Fibroblast of skin of right biceps (primary cell): ENCODE measurements at places on chromosomes 5 and 9.

DNA sequence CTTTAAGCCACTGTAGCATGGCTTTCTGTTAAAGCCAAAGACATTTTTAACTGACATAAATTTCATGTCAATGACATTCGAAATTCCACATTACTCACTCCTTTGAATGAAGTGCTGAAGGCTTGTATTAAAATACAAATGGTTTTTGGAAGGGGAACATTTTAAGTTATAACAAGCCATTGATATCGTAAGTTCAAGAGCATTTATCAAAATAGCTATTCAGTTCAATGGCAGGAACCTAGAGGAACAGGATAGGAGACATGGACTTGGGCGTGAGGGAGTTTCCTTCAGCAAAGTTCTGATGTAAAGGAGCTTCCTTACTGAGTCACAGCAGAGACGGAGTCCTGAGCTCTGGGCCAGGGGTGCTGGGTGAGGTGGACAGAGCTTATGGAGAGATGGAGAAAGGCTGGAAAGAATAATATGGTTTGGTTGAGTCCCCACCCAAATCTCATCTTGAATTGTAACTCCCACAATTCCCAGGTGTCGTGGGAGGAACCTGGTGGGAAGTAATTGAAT lies 631.8 kb downstream of the BNC2 start:
- DNase-seq: peak; percentile 53

GRCh38 chr5:163509291-163509951 lies 4.0 kb downstream of the MAT2B start:
- peak; percentile 59 for DNase-seq

- peak; percentile 38 for DNase-seq
Measured at GRCh38 chr9:87382900-87383299, 114.8 kb upstream of the DAPK1 start.

DNA sequence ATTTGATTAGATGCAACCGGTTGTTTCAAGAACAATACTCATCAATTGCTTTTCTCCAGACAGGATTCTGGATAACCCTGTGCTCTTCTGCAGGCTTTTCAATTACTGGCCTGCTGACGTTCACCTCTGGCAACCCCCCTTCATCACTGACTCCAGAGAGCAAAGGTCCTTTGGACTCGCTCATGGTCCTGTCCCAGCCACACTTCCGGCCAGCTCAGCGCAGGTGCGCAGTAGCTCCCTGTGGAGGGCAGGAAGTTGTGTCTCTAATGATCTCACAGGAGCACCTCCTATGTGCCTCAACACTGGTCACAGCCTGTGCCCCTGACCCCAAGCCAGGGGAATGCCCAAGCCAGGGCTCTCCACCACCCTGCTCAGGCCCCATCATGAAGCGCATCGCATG lies 44.0 kb downstream of the OLFM1 start:
- DNase-seq: no peak

- no peak for DNase-seq
Measured at GRCh38 chr5:94967525-94967924, 317.4 kb downstream of the MCTP1 start.

DNA sequence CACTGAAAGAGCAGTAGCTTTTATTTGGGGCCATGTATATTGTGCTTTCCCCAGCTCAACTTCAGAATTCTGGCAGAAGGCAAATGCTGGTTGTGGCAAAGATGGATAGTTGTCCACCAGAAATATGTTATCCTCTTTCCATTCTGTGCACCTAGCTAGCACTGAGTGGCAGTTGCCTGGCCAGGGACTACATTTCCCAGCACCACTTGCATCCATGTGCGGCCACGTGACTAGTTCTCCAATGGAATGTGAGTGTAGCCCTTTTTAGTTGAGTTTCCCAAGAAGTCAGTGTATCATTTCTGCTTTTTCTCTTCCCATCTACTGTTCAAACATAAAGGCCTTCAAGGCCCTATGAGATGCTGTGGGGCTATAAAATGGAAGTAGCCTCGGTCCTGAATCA lies 354.0 kb upstream of the CLINT1 start:
- no peak for DNase-seq

DNA sequence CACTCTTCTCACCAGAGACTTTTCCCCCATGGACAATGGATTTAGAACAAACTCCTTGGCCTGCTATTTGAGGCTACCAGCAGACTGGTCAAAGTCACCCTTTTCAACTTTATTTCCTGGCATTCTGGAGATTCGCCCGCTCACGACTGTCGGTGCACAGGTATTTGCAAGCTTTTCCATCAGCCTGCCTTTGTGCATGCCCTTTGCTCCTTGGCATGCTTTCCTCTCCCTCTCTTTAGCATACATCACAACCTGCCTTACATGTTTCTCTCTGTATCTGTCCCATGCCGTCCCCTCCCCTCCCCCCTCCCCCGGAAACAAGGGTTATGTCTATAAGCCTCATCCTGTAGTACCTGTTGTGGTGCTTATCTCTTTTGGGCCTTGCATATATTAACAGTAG lies 257.1 kb downstream of the AOPEP start:
- no peak for DNase-seq

- DNase-seq: no peak
Measured at GRCh38 chr5:90345684-90346083, 63.9 kb downstream of the CETN3 start.

- DNase-seq: peak; percentile 53
Measured at GRCh38 chr9:33329979-33330378, 39.7 kb downstream of the NFX1 start.

DNA sequence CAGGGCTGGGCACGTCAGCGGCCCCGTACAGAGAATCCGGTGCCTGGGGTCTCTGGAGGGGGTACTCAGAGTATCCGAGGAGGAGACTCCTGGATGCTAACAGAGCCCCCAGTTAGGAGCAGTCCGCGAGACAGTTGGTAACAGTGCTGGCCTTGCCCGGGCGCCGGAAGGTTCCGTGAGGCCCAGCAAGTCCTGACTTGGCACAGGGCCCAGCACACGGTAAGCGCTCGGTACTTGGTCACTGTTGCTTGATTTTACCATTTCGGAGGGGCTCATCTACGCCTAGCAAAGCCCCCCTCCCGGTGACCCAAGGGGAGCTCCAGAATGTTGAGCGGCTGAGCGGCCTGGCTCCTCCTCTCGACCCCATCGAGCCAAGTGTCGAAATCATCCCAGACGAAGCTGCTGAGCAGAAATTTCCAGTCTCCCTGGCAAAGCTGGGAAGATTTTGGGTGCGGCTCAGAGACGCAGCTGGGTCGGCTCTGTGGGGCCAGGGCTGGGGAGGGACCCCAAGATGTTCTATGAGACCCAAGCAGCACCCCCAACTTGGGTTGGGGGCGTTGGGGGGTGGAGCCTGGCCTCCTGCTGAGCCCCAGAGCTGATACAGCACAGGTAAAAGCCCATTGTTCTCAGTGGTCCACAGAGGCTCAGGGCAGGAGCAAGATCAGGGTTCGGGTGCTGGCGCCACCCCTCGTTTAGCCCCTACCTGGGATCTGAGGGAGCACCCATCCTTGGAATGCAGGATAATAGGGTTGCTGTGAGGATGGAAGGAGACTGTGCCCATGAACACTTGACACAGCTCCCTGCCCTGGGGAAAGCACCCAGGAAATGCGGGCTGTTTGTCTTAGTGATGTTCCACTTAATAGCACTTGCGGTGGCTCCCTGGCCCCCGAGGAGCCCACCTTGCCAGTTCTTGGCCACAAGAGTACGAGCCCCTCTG lies 137.2 kb downstream of the C9orf50 start:
- DNase-seq: peak; percentile 95

DNA sequence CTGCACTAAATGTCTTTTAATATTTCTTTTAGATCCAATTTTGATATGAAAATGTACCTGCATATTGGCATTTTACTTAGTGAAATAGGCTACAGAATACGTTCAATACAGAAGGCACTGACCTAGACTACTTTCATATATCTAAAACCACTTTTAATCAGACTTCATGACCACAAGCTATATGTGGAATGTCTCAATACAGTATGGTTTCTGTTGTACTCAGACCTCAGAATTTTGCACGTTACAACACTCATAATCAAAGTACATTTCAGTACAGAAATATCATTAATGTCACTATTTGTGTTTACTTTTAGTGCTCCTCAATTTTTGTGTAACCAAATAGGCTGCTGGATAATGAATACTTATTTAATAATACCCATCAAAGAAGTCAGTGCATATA lies 74.8 kb downstream of the MEF2C start:
- no peak for DNase-seq

- no peak for DNase-seq
Measured at GRCh38 chr9:123630233-123630632, 274.2 kb downstream of the CRB2 start.

GRCh38 chr9:86175223-86175622 lies 75.9 kb upstream of the GOLM1 start:
- no peak for DNase-seq

- no peak for DNase-seq
Measured at GRCh38 chr9:14058325-14058688, 255.6 kb downstream of the NFIB start.

DNA sequence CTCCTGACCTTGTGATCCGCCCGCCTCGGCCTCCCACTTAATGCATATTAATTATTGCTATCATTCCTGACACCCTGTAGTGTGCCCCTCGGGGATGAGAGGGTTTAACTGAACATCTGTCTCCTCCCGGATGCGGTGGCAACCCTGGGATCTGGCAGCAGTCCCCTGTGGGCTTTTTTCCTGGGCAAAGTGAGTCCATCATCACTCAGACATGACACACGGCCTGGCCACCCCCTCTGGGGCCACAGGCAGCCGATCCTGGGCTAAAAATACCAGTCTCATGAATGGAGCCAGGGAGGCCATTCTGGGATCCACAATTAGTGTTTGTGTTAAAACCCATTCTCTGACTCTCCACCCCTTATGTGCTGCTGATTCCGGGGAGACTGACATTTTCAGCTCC lies 161.2 kb downstream of the RGS3 start:
- DNase-seq: peak; percentile 75

DNA sequence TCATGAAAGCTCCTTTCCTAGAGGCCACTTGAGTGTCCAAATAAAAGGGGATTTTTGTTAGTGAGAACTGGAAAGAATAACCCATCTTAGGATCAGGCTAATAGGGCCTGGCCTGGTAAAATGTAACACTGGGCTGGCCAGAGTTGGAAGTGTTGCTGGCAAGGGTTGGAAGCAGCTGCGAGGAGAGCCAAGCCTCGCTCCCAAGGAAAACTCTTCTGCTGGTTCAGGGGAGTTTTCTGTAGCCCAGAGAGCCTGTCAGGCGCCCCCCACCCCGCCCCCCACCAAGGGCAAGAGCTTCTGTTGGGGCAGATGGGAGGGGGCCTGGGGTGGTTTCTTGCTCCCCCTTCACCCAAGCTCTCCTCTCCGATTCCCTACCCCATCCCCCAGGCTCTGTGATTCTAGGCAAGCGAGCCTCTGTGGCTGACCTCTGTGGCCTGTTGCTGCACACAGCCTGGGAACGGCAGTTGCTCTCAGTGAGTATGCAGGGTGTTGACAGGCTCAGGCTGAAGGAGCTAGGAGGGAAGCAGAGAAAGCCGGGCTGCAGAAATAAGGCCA lies 547.8 kb downstream of the CCDC171 start:
- DNase-seq: peak; percentile 71

GRCh38 chr5:141846031-141846430 lies 32.2 kb downstream of the PCDH1 start:
- DNase-seq: peak; percentile 83

- DNase-seq: no peak
Measured at GRCh38 chr5:142315096-142315900, 9.5 kb downstream of the SPRY4 start.

GRCh38 chr5:2688586-2688985 lies 62.9 kb downstream of the IRX2 start:
- no peak for DNase-seq

DNA sequence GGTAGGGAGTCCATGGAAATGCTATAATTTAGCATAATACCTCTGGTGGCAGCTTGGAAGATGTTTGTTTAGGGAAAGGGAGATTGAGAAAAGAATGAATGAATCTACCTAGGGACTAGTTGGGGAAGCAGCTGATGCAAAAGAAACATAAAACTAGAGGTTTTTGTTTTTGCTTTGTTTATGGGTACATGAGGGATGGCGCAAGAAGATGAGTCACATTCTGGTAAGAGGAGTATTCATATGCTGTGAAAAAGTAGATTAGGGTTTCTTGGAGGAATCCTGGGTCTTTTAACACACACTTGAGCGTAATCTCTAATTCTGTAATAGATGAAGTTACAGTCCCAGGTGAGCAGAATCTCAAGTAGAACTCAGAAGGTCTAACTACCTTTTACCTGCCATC lies 17.1 kb downstream of the C9orf43 start:
- DNase-seq: no peak

DNA sequence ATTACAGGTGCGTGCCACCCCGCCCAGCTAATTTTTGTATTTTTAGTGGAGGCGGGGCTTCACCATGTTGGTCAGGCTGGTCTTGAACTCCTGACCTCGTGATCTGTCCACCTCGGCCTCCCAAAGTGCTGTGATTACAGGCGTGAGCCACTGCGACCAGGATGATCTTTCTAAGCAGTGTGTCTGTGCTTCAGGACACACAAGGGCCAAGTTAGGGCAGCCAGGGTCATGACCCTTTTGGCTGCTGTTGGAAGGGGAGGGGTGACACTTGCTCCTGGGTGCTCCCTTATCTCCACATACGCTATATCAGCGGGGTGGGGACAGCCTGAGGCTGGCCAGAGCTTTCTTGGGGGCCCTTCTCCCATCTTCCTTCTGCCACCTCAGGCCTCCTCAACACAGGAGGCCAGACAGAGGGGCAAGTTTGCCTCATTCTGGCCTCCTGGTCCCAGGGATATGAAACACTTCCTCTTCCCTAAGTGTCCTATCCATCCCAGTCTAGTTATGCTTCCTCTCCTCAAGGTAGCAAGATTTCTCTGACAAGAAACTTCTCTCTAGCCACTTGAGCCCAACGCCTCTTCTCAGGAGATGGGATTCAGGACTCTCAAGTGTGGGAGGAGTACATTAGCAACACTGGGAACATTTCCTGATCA lies 1.9 kb upstream of the ZNF79 start:
- no peak for DNase-seq

DNA sequence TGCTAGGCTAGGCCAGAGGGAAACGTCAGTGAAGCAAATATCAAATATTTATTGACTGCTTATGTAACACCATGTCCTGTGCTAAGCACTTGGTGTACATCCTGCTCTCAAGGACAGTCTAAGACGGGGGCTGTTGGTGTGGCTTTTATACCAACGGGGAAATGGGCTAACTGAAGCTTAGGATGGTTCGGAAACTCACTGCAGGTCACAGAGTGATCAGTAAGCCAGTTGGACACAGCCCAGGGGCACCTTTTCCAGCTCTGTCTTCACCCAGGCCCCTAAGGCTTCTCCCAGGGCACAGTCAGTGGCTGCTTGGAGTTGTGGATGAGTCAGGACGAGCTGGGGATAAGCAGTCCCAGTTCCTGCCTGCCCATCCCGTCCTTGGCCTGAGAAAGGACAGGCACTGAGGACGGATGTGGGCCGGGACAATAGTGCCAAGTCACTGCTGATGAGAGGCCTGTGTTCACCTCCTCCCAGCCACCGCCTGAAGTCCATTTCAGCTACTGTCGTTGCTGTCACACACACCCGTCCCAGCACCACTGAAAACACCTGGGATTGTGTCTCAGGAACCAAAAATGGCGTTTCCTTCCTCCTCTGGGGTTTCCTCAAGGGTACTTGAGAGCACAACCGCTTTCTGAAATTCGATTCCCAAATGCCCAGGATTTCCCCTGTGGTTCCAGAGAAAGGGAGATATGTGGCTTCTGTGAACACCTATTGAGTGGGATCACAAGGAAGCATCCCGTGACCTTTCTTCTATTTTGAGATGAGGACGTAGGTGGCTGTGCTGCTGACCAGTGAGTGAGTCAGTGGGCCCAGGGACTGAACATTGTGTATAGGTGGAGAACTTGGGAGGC lies 17.5 kb upstream of the SPRY4 start:
- no peak for DNase-seq
